ENCODE measurements at places on chromosomes 4 and X. TPM values are rescaled to one million over a fixed set of nuclear protein-coding genes. Genes with fewer than 3 reads are reported as not detected.

DNA sequence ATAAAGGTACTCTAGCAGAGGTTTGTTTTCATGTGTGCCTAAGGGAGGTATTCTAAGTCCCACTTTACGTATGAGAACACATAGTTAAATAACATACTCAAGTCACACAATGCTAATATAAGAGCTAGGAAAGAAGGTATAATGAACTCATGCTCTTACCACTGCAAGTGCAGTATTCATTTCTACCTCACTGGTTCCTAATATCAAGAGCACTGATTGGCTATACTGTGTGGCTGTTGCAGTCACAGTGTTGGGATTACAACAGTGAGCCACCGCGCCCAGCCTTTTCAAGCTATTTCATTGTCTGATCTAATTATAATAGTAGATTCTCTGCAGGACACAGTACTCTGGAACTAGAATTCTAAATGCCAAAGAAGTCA, 84.0 kb downstream of the PDS5A start:
- DNase-seq: no peak
- no peak overlapping the region for H3K4me3 ChIP-seq
- H3K4me1 ChIP-seq: no peaks in the 10 kb centered on the region
- H3K36me3 ChIP-seq: peaks cover 35% of the 10 kb centered on the region
- H3K27me3 ChIP-seq: no peaks in the 10 kb centered on the region
- no peak overlapping the region for H3K27ac ChIP-seq

TEX13D gene
- not detected for total RNA-seq

GRCh38 chr4:139599076-139599475, 43.1 kb upstream of the SETD7 start:
- no peaks in the 10 kb centered on the region for H3K4me1 ChIP-seq
- H3K4me3 ChIP-seq: no peak overlapping the region
- H3K27me3 ChIP-seq: no peaks in the 10 kb centered on the region
- no peak for DNase-seq

- H3K27me3 ChIP-seq: no peaks in the 10 kb centered on the region
- no peak overlapping the region for H3K27ac ChIP-seq
- H3K4me1 ChIP-seq: no peaks in the 10 kb centered on the region
- H3K4me3 ChIP-seq: no peak overlapping the region
- no peaks in the 10 kb centered on the region for H3K36me3 ChIP-seq
These were observed 454.9 kb upstream of the FAT1 start for GRCh38 chr4:187178587-187178986.

DNA sequence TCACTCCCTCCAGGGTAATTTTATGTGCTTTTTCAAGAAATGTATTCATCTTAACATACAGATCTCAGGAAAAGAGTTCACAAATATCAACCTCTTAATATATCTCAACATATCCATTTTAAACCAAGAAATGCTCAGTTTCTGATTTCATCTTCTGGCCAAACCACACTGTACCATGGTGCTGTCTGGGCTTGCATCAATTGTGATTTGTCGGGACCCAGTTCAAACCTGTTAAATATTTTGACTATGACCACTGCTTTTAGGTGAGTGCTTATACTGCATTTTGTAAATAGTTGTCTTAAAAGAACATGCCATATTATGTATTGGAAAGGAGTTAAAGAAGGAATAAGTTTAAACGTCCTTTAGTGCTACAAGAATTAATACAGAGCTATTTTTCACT, 352.1 kb downstream of the SPOCK3 start:
- H3K4me1 ChIP-seq: no peaks in the 10 kb centered on the region
- H3K27me3 ChIP-seq: no peaks in the 10 kb centered on the region
- H3K4me3 ChIP-seq: no peak overlapping the region
